Activated B cell treated with CpG ODN at 0.5 μM for 24 hours (primary cell): ENCODE measurements at places on chromosomes 6 and 20.

DNA sequence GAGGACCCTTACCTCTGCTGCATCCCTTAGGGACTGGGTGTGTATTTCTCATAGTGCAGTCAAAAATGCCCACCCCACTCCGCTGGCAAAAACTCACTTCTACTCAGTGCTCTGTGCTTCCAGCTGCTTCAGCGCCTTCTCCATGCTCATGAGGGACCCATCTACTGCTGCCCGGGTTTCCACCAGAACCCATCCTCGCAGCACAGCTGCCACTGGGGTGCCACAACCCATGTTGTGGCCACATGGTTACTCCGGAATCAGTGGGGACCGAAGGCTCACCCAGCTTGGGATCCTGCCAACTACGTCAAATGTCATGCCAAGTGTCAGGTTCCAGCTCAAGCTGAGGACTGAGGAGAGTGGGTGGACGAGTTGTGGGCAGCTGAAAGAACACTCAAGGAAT, 774.2 kb upstream of the EYS start:
- no peak for DNase-seq

GRCh38 chr6:82419859-82420258, 56.2 kb downstream of the TPBG start:
- DNase-seq = no peak

- DNase-seq = no peak
Measured at GRCh38 chr6:150230832-150231524, 88.1 kb downstream of the PPP1R14C start.

DNA sequence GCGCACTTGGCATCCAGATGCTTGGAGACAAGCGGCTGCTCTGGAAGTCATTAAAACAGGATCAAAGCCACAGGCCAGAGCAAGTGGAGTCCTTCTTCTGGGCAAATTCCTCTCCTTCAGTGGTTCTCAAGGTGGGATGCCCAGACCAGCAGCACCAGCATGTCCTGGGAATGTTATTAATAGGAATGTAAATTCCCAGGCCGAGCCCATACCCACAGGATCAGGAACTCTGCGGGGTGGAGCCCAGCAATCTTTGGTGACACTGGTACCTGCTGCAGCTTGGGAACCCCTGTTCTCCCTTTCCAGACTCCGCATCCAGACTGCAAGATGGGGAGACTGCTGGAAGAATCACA, 44.6 kb downstream of the CPNE5 start:
- DNase-seq = no peak

- DNase-seq = no peak
Measured at GRCh38 chr6:3186974-3187382, 29.6 kb upstream of the TUBB2A start.

DNA sequence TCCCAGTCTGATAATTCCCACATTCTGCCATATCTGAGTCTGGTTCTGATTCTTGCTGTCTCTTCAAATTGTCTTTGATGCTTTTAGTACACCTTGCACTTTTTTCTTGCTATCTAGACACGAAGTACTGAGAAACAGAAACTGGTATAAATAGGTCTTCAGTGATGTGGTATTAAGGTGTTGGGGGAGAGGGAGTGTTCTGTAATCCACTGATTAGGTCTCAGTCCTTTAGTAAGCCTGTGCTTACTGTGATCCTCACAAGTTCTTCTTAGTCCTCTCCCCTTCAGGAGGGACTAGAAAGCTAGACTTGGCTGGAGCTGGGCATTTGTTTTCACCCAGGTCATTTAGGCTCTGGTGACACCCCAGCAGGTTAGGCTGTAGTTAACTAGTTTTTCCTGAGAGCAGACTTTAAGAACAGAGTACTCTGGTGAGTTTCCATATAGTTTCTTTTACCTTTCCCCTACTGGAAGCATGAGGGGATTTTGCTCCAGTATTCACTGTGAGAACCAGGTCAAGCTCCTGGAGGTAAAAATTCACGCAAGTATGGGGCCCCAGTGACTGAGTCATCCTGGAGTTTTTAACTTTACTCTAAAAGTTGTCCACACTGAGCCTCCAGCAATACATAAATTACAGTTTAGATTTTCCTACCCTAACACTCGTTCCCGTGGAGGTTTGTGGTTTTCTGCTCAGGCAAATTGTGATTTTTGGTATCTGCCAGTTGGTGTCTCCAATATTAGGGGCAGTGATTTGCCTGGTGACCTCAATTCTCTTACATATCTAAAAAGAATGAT, 154.6 kb downstream of the CDKAL1 start:
- DNase-seq = no peak

- no peak for DNase-seq
Measured at GRCh38 chr6:45991189-45991588, 24.5 kb downstream of the CLIC5 start.

GRCh38 chr6:87487555-87487954, 14.8 kb downstream of the SLC35A1 start:
- no peak for DNase-seq

- no peak for DNase-seq
Measured at GRCh38 chr20:60761056-60761455, 491.0 kb upstream of the CDH4 start.

- DNase-seq = no peak
Measured at GRCh38 chr20:15827628-15828027, 745.6 kb downstream of the KIF16B start.

DNA sequence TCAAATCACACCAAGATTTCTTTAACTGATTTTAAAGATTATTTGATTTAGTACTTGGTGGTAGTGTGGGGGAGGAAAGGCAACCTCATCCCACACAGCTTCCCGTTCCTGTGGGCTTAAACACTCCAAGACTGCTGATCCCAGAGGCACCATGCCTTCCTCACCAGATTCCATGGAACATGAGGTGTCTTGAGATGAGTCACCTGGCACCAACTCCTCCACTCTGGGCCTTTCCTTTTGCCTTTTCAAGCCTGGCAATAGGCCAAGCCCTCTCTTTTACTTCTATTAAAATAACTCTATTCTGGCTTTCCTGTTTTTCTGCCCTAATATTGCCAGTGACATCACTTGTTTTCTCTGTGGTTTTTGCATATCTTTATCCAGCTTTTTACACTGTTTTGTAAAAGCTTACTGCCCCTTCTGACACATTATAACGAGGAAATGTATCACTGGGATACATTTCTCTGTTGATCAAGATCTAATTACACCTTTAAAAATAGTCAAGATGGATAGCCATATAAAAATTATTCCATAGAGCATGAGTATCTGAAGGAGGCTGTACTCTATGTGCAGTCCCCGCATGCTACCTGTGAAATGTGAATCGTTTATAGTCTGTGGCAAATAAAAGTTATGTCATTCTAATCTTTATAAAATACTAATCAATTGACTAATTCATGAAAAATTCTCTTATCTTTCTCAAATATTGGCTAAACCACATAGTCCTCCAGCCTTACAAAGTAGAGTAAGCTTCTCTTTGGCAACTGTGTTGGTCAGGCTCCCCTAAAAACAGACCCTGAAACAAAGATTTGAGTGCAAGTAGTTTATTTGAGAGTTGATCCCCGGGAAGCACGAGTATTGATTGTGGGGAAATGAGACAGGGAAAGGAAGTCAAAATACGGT, 257.8 kb upstream of the KCNQ5 start:
- no peak for DNase-seq

- no peak for DNase-seq
Measured at GRCh38 chr20:36273414-36274180, 32.5 kb upstream of the DLGAP4 start.

DNA sequence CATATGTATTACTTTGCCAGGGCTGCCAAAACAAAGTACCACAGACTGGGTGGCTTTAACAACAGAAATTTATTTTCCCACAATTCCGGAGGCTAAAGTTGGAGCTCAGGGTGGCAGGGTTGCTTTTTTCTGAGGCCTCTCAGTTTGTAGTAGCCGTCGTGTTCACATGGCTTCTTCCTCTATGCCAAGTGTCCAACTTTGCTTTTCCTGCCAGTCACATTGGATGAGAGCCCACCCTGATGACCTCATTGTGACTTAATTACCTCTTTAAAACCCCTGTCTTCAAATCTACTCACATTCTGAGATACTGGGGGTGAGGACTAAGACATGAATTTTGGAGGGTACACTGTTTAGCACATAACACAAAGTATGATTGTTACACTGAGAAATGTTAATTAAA, 9.9 kb upstream of the ECT2L start:
- DNase-seq = no peak

DNA sequence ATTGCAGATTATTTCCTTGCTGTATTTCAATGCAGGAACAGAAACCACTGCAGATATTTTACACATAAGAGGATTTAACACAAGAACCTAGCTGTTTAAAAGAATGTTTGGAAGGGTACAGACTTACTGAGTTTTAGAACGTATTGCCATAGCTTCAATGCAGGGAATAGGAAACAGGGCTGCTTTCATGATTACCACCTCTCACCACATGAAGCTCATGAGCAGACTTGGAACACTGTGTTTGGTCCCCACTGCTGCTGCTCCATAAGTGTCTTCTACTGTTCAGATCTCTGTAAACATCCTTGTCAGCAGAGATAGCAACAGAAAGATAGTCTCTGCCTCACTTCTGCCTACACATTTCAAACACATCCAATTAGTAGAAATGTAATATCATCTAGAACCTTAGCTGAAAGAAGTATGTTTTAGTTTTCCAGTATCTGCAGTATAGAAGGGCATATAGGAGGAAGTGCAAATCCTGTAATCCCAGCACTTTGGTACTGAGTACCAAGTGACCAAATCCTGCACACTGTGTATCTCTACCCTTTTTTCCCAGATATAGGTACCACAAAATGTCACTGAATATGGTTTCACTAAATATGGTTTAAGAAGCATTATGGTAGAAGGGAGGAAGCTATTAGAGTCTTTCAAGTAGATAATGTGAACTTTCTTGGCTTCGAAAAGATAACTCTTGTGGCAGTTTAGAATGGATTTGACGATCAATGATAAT, 51.9 kb downstream of the STXBP5 start:
- no peak for DNase-seq

DNA sequence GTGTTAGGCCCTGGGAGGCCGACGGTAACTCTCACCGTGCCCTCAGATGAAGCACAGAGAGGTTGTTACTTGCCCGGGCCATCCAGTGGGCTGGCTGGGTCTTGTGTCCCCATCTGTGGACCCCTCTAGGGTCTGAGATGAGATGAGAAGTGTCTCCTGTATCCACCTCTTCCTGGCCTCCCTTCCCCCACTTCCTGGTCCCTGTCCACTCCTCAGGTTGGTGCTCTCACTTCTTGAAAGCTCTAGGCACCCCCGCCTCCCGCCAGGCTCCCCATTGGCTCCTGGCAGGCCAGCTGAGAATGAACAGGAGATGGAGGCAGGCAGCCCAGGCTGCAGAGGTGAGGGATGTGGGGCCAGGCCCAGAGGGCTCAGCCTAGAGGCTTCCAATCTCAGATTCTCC, 1.5 kb downstream of the MMP24OS start:
- DNase-seq = no peak

GRCh38 chr20:34921436-34921835, 34.2 kb downstream of the GSS start:
- no peak for DNase-seq

DNA sequence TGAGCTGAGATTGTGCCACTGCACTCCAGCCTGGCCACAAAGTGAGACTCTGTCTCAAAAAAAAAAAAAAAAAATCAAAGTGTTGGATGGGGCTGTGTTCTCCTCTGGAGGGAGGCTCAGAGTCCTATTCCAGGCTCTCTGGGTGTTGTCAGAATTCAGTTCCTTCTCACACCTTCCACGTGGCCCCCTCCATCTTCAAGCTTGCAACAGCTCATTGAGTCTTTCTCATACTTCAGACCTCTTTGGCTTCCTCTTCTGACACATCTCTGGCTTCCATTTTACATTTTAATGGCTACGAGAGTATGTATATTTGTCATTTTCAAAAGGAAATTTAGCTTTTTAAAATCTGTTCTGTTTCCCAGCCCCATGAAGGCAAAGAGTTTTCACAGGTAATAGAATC, 85.8 kb downstream of the RNF144B start:
- DNase-seq = no peak

DNA sequence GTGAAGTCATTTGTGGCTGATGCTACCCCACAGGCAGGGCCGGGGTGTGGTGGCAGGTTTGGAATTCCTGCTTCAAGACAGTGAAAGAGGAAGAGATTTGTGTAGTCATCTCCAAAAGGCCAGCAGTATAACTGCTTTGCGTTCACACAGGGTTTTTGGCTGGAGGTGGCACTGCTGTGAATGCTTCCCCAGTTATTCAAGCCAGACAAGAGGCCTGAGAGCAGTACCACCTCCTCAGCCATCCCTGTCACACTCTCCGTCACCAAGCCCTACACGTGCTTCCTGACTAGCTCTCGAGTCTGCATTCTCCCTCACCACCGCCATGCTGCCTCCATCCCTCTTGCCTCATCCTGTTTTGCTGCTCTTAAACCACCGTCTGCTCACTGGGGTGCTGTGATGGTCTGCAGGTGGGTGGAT, 23.9 kb downstream of the ARMC2 start:
- no peak for DNase-seq

GRCh38 chr6:130679684-130680083, 147.5 kb upstream of the SMLR1 start:
- DNase-seq = no peak

DNA sequence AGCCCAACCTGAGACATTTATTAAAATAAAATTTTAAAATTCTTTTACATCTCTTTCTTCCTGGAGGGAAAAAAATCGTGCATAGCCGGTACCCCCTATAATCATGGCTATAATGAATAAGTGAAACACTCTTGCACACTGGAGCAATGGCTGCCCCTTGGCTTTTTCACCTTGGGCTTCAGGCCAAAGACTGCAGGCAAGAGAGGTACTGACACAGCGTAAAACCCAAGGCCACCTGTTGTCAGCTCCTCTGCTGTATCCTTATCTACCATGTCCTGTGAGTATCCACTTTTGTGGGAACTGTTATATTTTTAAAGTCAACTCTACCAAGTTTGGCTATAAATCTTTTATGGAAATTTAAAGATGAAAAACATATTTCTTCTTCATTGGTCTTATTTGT, 23.0 kb upstream of the LY86 start:
- no peak for DNase-seq

DNA sequence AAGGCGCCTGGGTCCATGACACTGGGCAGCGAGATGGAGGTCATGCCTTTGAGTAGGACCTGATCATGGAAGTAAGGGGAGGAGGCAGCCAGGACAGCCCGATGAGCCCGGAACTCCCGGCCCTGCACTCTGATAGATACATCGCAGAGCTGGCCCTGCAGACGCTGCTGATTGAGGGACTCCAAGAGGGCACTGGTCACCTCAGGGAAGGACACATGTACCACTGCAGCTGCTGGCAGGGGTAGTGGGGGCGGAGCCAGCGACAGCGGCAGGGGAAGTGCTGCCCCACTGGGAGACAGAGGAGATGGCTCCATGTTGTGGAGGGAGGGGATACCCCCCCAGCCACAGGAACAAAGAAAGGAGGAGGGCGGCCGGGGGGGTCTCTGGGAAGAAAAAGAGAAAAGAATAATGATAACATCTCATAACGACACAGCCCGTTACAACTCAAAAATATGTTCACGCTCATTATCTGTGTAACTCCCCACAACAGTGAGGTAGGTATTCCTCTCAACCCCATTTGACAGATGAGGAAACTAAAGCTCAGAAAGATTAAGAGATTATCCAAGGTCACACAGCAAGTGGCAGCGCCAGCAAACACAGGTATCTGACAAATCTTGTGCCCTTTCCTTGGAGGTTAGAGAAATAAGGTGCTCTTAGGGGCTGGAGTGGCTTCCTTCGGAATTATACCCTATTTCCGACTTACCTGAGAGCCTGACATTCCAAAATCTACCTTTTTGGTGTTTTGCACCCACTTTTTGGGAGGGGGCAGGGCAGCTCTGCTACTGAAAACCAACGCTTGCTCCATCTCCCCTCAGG, 733 bp downstream of the ZBTB22 start:
- DNase-seq = no peak
